ENCODE measurements at places on chromosomes 12 and 14. TPM values are rescaled to one million over a fixed set of nuclear protein-coding genes. Genes with fewer than 3 reads are reported as not detected.
A peak's percentile ranks its signal among the peaks of the same experiment; 100 is the strongest.

MYO1H gene
- total RNA-seq: not detected

FAR2 gene
- total RNA-seq: 3.8 TPM

OXA1L gene
- 114 TPM for total RNA-seq

DBX2 gene
- not detected for total RNA-seq

OAS1 gene
- 17.8 TPM for total RNA-seq

RIMBP2 gene
- total RNA-seq: not detected

KRT74 gene
- not detected for total RNA-seq

DNA sequence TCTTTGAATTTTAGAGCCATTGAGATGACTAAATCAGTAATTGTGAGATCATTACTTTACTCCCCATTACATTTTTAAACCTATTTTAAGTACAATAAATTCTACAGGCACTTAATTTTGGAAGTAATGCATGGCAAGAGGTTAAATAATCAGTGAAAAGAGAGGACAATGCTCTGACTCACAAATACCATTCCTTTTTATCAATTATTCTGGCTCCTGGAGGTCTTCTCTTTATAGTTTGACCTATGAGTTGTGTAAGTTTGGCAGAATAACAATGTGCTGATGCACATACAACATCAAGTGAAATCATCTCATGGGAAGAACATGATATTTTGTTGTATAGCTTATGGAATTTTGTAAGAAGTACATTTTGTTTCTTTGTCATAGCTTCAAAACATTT, 166.7 kb downstream of the TMTC3 start:
- DNase-seq: no peak

- no peak for DNase-seq
These were observed 443.4 kb downstream of the BCAT1 start for GRCh38 chr12:24505366-24506015.

DNA sequence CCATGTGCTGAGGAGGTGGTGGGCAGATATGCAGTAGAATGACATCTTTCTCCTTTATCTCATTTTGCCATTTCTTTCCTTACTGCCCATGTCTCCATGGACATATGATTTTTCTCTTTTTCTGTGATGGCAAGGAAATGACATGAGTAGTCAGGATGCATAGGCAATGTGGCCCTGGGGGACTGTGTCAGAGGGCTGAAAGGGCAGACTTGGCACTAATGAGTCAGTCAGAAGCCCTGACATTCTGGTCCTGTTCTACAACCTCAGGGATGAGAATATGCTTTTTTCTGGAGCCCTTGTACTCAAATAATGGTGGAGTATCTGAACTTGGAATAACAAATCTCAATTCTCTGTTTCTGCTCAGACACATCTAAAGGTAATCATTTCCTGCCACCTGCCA, 167.8 kb downstream of the TMEM117 start:
- no peak for DNase-seq

GRCh38 chr12:3712209-3712992, 40.5 kb downstream of the CRACR2A start:
- no peak for DNase-seq

GRCh38 chr14:30603402-30603801, 18.7 kb upstream of the SCFD1 start:
- DNase-seq: no peak

GRCh38 chr12:44581642-44582242, 294.4 kb downstream of the NELL2 start:
- no peak for DNase-seq

DNA sequence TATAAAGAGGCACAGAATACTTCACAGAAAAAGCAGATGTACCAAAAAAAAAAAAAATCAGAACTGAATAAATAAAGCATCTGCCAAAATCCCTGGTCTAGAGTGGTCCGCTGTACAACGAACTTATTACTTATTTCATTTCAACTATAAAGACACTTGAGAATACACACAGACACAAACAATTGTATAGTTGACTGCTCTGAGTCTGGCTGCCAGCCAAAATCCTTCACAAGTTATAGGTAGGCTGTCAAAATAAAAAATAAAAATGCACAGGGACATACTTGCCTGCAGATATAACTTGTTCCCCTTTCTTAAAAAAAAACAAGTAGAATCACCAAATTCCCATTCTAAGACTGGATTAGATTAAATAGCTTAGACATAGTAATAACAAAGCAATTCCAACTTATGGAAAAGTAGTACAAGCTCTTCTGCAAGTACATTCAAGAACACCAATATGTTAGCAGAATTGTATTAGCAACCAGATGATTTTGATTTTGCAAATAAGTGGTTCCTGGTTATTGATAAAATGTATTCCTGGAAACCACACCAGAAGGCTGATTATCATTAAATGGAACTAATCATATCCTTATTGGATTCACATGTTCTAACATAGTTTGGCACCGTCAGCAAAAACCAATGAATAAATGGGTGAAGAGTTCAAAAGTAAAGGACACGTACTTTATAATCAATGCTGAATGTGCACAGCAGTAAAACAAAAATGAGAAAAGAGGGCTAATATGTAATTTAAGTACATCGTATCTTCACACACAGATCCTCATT, 248.5 kb downstream of the NELL2 start:
- no peak for DNase-seq

DNA sequence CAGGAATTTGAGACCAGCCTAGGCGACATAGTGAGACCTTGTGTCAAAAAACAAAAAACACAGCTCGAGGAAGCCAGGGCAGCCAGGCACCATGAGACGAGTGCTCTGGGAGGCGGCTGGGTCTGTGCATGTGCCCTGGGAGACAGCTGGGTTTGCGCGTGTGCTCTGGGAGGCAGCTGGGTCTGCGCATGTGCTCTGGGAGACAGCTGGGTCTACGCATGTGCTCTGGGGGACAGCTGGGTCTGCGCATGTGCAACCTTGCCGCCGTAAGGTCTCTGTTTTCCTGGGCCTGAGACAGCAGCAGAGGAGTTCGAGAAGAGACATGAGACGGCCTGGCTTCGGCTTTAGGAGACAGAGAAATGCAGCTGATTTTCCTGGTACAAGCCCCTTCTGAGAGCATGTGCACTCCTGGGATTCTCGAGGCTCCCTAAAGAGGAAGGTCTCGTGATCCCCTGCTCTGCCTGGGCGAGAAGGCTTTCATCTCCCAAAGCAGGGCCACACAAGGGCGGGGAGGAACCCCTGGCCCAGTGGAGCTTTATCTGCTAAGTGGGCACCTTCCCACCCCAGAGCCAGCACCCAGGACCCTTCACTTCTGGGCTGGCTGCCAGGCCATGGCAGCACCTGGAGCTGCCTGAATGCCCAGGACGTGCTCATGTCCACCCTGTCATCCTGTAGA, 3.5 kb upstream of the BDKRB1 start:
- DNase-seq: no peak

GRCh38 chr12:119804011-119804641, 73.0 kb downstream of the CIT start:
- DNase-seq: no peak

- no peak for DNase-seq
These were observed 12.1 kb downstream of the NCKAP1L start for GRCh38 chr12:54509617-54510016.

- DNase-seq: no peak
These were observed 16.0 kb upstream of the LUM start for GRCh38 chr12:91127306-91127705.

- no peak for DNase-seq
These were observed 1.3 kb downstream of the GLI1 start for GRCh38 chr12:57460841-57461275.

GRCh38 chr12:119326341-119326740, 8.2 kb upstream of the CCDC60 start:
- no peak for DNase-seq

DNA sequence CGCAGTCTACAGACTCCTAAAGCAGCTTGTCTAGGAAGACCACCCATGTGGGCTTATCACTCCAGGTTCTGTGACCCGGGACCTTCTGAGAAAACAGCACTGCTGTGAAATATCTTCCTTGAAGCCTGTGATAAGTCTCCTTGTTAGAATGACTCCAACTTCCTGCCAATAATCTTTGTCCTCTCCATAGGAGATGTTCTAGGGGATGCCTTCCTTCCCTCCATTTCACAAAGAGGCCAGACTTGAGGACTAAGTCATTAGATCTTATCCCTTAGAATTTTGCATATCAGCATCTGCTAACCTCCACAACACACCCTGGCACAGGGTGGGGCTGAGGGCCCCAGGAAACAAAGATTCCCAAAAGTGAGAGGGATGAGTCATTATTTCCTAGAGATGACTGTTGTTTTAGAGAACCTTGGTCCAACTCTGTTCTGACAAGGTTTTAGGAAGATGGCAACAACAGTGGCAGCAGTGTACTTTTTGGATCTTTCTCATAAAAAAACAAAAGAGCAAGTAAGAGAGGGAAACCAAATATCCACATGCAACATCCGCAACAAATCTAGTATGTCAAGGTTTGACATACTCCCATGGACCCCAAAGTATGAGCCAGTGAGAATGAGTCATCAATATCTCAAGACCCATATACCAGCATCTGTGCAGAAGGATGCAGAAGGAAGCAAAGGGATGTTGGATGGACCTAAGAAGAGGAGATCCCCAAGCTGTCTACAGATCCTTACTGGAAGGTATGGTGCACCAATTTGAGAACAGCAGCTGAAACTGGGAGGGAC, 6.0 kb downstream of the LTB4R start:
- no peak for DNase-seq

GRCh38 chr14:33271891-33272290, 333.2 kb downstream of the NPAS3 start:
- no peak for DNase-seq

DNA sequence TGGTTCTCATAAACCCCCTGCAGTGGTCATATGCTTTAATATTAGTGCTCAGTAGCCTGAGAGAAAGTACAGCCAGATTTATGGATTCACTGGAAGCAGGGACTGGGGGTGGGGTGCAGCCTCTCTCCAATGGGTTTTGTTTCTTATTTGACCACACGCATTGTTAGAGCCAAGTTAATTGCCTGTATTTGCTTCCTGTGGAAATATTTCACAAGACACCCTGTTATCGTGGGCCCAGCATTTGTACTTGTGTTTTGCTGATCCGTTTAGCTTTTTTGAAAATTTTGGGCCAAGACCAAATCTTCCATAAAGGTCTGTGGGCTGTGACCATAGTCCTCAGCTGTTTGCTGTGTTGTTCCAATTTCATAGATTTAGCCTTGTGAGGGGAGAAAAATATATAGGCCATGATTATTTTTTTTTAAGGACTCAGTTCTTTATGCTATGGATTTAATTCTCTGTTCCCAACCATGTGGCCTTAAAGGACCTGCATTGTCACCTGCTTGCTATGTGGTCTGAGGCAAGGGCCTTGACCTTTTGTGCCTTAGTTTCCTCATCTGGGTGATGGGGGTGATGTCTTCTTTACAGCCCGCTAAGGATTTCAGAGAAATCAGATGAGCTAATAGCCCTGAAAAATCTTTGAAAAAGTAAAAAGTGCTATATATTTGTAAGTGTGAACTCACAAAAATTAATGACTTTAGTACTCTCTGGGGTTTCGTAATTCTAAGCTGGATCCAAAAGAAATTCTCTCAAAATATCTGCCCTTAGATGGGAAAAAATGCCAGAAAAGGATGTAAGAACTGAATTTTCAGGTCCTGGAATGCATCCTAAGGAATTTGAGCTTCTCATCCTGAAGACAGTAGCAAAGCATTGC, 370.2 kb downstream of the DPF3 start:
- DNase-seq: no peak

GRCh38 chr12:107372229-107372658, 278.9 kb upstream of the CRY1 start:
- peak; percentile 36 for DNase-seq
